ENCODE measurements at places on chromosomes 2 and 18.

- DNase-seq = no peak
These were observed 13.9 kb downstream of the ODC1 start for GRCh38 chr2:10433947-10434885.

DNA sequence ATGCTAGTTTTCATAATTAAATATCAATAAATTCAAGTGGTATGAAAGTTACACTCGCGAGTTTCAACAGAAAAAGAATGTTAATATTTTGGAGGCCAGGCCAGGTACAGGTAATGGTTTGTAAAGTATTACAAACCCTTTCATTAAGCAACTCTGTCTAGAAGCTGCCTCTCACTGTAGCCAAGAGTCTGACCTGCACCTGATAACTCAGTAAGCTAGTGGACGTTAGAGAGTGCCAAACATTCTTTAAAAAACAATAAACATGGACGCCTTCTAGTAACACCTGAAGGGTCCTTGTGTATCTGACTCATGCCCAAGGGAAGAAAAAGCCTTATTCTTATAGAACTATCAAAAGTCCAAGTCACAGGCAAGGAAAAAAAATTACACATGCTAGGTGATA is 70.2 kb downstream of the MBD2 start:
- DNase-seq = no peak

DNA sequence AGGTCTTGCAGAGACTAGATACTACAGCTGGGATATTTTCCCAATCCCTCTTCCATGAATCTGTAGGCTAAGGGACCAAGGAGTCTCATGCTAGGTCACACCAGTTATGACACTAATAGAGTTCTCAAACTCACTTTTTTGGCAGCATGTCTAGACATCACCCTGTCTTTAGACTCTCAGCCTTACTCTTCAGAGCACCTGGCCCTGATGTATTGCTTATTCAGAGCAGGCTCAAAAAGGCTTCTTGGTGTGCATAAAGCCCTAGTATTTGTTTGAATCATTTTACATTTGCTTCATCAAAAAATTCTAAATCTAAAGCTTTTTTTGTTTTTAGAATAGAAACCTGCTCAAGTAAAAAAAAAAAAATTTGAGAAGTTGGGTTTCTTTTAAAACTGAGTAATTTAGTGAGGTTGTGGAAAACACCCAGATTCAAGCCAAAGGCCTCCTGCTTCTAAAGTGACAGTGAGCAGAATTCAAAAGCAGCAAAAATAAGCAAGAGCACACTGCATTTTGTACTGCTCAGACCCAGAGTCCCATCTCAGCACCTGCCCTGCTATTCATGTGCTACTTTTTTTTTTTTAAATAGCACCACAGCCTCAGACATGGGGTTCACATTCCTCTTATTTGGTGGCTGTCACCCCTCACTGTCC is 18.0 kb upstream of the DNAH6 start:
- no peak for DNase-seq

GRCh38 chr2:20496942-20497341 is 50.1 kb downstream of the RHOB start:
- DNase-seq = no peak

- DNase-seq = no peak
These were observed 37.0 kb downstream of the TMEFF2 start for GRCh38 chr2:192157776-192158175.

- DNase-seq = no peak
These were observed 57.0 kb downstream of the ZBTB7C start for GRCh38 chr18:48352051-48352755.

GRCh38 chr18:79515331-79515730 is 119.6 kb downstream of the NFATC1 start:
- no peak for DNase-seq

- DNase-seq = no peak
These were observed 226.6 kb upstream of the ST6GAL2 start for GRCh38 chr2:107112561-107112960.

- DNase-seq = no peak
These were observed 124.5 kb upstream of the BARD1 start for GRCh38 chr2:214934006-214934405.

GRCh38 chr2:2564300-2565078 is 233.4 kb upstream of the MYT1L start:
- DNase-seq = peak; percentile 7

DNA sequence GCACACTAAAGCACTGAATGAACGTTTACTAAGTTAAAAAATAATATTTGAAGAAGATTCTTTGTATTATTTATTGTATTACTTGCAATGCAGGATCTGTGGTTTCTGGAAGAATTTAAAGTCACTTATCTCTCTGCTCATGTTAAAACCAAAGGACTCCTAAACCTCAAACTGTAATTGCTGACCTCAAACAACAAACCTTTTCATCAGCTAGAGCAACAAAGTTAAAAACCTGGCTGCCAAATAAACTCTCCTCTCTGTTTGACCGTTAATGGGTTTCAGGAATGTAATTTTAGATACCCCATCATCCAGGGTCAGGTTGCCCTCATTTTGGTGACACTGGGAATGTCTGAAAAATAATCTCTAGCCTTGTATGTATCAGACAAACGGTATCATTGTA is 239.1 kb downstream of the TGIF1 start:
- no peak for DNase-seq

All from NCI-H1105 (cell line).